ENCODE measurements at places on chromosomes 1 and 21. TPM values are rescaled to one million over a fixed set of nuclear protein-coding genes. Genes with fewer than 3 reads are reported as not detected.
A peak's percentile ranks its signal among the peaks of the same experiment; 100 is the strongest.

- DNase-seq = no peak
Observed at GRCh38 chr21:40625991-40626390, 221.0 kb downstream of the DSCAM start.

GRCh38 chr1:63856924-63857323, 83.1 kb downstream of the ROR1 start:
- no peak for DNase-seq

GRCh38 chr1:184838504-184838951, 83.9 kb upstream of the EDEM3 start:
- DNase-seq = peak; percentile 80

DNA sequence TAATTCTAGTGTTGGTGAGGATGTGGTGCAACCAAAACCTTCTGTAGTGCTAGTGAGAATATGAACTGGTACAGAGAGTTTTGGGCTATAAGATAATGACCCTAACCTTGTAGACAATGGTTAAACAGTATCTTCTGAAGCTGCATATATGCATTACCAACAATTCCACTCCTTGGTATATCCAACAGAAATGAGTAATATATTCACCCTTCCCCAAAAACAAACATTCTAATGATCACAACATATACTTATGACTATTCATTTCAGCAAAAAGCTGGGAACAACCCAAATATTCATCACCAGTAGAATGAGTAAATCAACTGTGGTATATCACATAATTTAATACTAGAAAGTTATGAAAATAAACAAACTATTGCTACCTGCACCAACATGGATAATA, 39.6 kb upstream of the DPYD start:
- DNase-seq = no peak

DNA sequence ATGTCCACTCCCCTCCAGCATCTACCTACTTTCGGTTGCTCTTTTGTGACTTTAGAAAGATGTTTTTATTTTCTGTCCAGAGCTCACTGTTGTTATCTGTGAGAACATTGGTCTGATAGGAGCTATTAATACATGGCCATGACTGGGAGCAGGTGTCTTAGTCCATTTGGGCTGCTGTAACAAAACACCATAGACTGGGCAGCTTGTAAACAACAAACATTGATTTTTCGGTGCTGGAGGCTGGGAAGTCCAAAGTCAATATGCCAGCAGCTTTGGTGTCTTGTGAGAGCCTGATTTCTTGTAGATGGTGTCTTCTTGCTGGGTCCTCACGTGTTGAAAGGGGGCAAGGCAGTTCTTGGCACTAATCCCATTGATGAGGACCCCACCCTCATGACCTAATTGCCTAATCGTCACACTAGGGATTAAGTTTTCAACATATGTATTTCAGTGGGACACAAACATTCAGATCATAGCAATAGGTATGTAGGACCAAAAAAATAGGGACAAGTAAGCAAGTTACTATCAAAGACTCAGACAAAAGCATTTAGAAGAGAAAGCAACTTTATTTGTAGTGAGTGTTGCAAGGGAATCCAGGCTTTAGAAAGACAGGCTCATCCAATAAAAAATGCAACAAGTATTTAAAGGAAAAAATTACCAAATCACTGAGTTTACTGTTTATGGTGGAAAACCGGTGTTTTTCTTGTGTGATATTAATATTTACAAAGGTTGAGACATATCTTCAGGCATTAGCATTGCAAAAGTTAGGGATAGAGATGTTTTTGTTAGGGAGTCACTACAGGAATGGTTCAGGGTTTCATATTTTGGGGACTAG, 55.2 kb upstream of the WDR26 start:
- no peak for DNase-seq

- DNase-seq = no peak
Observed at GRCh38 chr1:68116643-68117235, 66.3 kb upstream of the DIRAS3 start.

Gene LRRC38
- total RNA-seq = 0.98 TPM

Gene ADAM30
- total RNA-seq = not detected

Gene UCHL5
- total RNA-seq = 32.9 TPM

Gene HEYL
- 35.4 TPM for total RNA-seq

Gene KRTAP7-1
- total RNA-seq = not detected

Gene BARHL2
- not detected for total RNA-seq

Gene TUT4
- 33.3 TPM for total RNA-seq

Gene CACNA1E
- 2.2 TPM for total RNA-seq

Measured in right atrium auricular region (tissue), 2 donors.